Naive thymus-derived CD8-positive, alpha-beta T cell (primary cell): ENCODE measurements at places on chromosomes 7 and 10. TPM values are rescaled to one million over a fixed set of nuclear protein-coding genes. Genes with fewer than 3 reads are reported as not detected.

Gene WNT2
- total RNA-seq, result not detected

DNA sequence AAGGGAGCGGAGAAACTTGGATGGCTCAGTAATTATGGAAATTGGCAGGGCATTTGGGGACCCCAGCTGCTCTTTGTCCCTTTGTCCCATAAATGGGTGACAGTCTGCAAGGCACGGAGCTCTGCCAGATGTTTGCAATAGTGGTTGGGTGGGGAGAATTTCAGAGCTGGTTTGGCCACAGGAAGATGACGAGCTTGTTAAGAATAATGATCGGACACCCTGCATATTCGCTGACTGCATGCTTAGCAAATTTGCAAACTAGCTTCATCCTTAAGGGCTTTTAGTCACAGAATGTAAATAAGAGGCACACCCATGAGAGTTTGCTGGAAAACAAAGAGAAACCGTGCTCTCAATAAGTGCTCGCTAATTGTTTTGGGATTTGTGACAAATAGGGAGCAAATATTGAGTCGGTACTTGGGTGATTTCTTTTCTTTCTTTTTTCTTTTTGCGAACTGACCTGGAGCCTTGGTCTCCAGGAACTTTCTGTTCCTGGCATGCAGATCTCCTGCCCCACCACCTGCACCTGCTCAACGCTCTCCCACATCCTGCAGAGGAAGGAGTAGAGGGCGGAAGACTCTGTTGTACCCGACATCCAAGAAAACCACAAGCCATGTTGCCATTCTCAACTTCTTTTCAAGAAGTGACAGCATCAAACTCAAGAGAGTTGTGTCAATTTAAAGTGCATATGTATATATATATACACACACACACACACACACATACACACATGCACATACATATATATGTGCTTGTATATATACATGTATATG, 238.9 kb downstream of the CAMK1D start:
- DNase-seq, result peak; percentile 39

GRCh38 chr7:6186577-6186976, 85.8 kb downstream of the CYTH3 start:
- DNase-seq, result no peak

DNA sequence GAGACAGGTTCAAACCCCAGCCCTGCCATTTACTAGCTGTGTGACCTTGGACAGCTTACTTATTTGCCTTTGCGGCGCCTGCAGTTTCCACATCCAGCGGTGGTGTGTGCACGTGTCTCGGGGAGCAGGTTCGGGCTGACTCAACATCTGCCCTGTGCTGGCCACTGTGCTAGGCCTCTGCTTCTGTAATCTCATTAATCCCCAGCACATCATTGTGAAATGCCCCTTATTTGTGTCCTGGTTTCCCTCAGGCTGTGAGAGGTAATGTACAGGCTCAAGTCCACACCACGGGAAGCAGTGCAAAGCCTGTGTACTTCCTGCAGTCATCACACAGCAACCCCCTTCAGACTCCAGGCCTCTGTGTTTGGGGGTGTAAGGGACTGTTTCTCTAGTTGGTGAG, 285.7 kb downstream of the RPS24 start:
- DNase-seq, result peak; percentile 27

DNA sequence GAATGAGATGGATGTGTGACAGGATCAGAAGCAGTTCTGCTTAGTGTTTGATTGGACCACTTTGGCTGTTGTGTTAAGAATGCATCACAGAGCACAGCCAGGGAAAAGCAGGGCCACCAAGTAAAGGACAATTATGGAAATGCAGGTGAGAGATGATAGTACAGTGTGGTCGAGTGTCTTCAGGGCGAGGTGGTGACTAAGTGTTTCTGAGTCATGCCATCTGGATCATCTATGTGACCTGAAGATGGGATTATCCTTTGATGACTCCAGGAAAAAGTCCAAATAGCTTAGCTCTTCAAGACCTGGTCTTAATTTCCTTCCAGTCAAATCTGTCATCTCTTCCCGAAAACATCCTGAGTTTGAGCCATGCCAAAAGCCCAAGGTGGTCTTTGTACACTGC, 523.2 kb upstream of the IGFBP3 start:
- DNase-seq, result no peak

GRCh38 chr7:22628112-22628511, 98.9 kb upstream of the IL6 start:
- no peak for DNase-seq

- DNase-seq, result peak; percentile 4
These were observed 4.6 kb upstream of the RBAK start for GRCh38 chr7:5041047-5041446.

DNA sequence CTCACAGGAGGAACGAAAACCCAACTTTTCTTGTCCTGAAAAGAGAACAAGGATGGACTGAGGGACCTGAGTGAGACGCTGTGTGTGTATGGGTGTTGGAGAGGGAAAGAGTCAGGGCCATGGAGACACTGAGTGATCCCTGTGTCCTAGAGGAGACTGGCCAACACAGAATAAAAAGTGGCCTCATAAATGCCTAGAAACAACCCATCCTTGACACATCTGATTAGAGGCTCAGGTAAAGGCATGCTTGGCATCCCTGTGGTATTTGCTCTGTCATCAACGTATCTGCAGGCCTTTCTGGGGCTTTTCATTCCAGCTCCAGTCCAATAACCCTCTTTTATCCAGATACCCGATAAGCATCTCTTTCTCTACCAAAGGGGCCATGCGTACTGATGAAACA, 86.3 kb downstream of the FGFR2 start:
- no peak for DNase-seq

GRCh38 chr10:15266117-15266516, 97.6 kb upstream of the NMT2 start:
- DNase-seq, result no peak

GRCh38 chr10:88687853-88688467, 18.1 kb upstream of the LIPK start:
- no peak for DNase-seq

Gene SDK1
- 0.29 TPM for total RNA-seq

Gene TMEM254
- total RNA-seq, result 12.8 TPM

DNA sequence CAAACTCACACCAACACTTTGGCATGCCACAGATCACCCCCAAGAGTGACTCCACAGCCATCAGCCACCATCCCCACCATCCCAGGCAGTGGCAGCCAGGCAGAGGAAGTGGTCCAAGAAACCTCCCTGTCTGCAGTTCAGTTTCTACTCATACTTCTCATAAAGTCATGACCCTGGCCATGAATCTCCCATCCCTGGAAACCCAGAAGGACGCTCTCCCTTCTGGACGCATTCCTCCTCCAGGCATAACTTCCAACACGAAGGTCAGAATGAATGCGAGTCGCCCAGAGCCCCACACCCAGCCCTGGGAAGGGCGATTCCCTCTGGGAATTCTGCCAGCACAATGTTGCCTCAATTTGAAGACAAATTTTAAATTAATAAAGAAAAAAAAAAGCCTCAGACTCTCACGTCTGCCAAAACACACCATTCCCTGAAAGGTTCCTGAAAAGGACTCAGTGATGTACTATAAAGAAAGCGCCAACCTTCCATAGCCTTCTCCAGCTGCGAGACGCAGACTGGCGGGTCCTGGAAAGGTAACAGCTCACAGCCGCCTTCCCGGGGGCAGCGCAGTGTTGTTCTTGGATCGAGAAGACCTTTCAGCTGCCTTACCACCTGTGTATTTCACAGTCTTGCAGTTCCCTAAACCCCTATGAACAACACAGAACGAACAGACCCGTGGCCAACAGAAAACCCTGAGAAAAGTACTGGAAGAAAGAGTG, 307.6 kb downstream of the FRMD4A start:
- no peak for DNase-seq

DNA sequence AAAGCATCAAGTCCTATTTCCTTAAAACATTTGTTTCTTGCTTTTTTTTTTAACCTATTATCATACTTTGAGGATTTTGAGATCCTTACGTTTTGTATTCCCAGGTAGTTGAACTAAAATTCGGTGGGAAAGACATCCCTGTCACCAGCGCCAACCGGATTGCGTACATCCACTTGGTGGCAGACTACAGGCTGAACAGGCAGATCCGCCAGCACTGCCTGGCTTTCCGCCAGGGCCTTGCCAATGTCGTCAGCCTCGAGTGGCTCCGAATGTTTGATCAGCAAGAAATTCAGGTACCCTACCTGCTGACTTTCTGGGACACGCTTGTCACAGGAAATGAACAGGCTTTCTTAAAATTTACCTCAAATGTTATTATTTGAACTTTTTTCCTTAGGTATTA, 83.0 kb upstream of the DNAJB6 start:
- no peak for DNase-seq

- no peak for DNase-seq
These were observed 323.7 kb downstream of the CDK14 start for GRCh38 chr7:90919816-90920215.

DNA sequence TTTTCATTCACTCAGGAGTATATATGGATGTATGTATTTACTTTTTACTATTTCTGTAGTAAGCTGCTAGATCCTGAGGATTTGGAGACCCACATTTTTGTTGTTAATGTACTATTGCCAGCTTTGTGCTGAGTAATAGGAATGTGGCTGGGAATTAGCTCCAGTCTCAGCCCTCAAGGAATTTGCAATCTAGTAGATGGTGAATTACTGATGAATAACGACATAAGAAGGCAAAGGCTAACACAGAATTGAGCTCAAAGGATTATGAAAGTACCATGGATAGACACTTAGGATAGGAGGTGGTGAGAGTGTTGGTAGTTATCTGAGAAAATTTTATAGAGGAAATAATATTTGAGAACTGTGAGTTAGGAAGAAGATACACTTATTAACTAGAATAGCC, 19.9 kb downstream of the CASD1 start:
- DNase-seq, result no peak

DNA sequence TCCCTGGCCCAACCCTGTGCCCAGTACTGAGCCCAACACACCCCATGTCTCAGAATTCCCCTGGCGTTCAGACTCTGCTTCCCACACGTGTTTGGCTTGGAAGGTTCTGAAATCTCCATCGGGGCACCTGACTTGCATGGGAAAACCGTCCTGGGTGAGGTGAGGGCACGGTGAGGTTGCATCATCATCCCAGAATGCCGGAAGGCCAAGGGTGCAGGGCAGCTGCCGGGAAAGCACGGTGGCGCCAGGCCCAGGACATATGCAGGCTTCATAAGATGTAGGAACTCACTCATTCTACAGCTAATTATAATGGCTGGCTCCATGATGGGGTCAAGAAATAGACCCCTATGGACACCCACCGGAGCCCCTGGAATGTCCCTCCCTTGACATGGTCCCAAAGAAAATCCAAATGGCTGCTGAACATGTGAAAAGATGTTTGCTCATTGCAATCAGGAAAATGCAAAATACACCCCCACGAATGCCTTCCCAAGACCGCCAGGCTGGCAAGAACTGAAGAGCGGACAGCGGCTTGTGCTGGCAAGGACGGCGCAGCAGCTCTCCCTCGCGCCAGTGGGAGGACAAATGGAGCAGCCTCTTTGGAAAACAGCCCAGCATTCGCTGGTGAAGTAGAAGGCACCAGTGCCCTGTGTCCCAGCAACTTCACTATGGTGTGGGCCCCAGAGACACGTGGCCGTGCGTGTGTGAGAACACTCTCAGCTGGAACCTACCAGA, 2.3 kb downstream of the KNDC1 start:
- no peak for DNase-seq

GRCh38 chr7:108503112-108504026, 22.6 kb downstream of the PNPLA8 start:
- no peak for DNase-seq

GRCh38 chr10:131083915-131084790, 227.4 kb downstream of the TCERG1L start:
- DNase-seq, result no peak

Gene GHRHR
- not detected for total RNA-seq

GRCh38 chr7:45717537-45718235, 143.5 kb downstream of the ADCY1 start:
- DNase-seq, result no peak

Gene TLX1
- not detected for total RNA-seq

Gene CNPY1
- total RNA-seq, result not detected

DNA sequence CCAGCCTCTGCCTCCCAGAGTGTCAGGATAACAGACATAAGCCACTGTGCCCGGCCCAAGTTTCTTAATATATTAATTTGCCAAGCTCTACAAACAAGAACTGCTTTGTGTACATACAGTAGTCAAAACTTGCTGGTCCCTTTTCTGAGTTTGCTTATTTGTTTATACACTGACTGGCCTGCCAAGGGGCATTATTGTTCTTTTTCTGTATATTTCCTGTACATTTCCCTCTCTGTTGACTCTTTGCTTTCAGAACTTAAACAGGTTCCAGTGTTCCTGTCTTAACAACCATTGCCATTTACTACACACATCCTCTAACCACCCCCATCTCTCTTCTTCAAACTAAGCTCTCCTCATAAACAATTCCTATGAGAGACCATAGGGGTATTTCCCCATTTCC, 61.5 kb upstream of the RPA3 start:
- DNase-seq, result no peak

Gene ASB10
- not detected for total RNA-seq

Gene LIPN
- not detected for total RNA-seq

GRCh38 chr7:12138421-12138820, 72.7 kb upstream of the TMEM106B start:
- DNase-seq, result no peak

Gene LIPK
- total RNA-seq, result not detected

DNA sequence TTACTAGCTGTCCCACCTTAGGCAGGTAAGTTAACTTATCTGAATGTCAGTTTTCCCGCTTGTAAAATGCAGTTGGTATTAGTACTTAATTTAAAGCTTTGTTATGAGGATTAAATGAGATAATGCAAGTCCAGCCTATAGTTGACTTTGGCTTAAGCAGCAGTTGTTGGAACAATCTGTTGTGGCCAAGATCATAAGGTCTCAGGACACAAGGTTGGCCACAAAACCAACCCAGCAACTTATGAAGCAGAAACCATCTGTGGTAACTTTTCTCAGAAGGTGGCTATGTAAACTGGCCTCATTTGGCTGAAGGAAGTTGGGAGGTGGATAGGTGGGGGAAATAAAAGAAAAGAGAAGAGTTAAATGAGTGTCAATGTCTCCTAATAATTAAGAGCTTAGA, 29.4 kb downstream of the ENTPD1 start:
- DNase-seq, result no peak

Gene HTRA1
- total RNA-seq, result not detected

Gene CPED1
- not detected for total RNA-seq

- no peak for DNase-seq
These were observed 1645.1 kb downstream of the REEP3 start for GRCh38 chr10:65166272-65166671.

Gene CYP3A5
- not detected for total RNA-seq

Gene WEE2
- total RNA-seq, result not detected

- no peak for DNase-seq
These were observed 1009.2 kb downstream of the SORCS3 start for GRCh38 chr10:105650306-105650705.

DNA sequence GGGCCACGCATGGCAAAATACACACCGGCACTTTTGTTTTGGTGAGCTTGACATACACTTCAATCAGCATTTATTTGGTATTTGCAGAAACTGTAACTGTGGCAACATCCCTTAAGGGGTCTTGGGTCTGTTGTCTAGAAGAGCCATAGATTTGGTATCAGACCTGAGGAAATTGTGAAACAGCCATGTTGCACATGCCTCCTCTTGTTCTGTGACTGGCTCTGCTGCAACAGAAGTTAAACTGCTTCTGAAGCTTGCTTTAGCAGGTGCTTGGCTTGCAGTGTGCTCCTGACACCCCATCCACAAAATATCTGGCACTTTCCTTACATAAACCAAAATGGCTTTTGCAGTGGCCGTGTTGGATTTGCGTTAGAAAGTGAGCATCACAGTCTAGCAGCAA, 247.3 kb downstream of the GATA3 start:
- no peak for DNase-seq

- no peak for DNase-seq
These were observed 857 bp downstream of the CPXM2 start for GRCh38 chr10:123890756-123891143.

Gene TMEM176B
- total RNA-seq, result not detected
